ENCODE measurements at places on chromosomes 13 and 19. TPM values are rescaled to one million over a fixed set of nuclear protein-coding genes. Genes with fewer than 3 reads are reported as not detected.

Gene GFY
- total RNA-seq = not detected

Gene CD33
- total RNA-seq = 3.9 TPM

- H3K36me3 ChIP-seq = no peaks in the 10 kb centered on the region
- H3K27ac ChIP-seq = no peak overlapping the region
- DNase-seq = no peak
- H3K4me3 ChIP-seq = no peak overlapping the region
- no peaks in the 10 kb centered on the region for H3K4me1 ChIP-seq
Measured at GRCh38 chr13:79044415-79044814, 361.6 kb downstream of the RBM26 start.

GRCh38 chr13:45156565-45157361 lies 36.5 kb downstream of the GTF2F2 start:
- H3K4me3 ChIP-seq = no peak overlapping the region
- DNase-seq = no peak
- H3K27ac ChIP-seq = no peak overlapping the region
- H3K4me1 ChIP-seq = no peaks in the 10 kb centered on the region
- H3K36me3 ChIP-seq = peaks cover 43% of the 10 kb centered on the region

- peak overlapping the region; percentile 97 for H3K4me3 ChIP-seq
- H3K27me3 ChIP-seq = no peaks in the 10 kb centered on the region
- peak; percentile 42 for DNase-seq
- H3K36me3 ChIP-seq = peaks cover 26% of the 10 kb centered on the region
Measured at GRCh38 chr19:1206864-1207450, 1.4 kb downstream of the STK11 start.

Gene CCL25
- total RNA-seq = 7.4 TPM

Gene ARHGEF18
- total RNA-seq = 78.3 TPM

Gene ZNF285
- 2.2 TPM for total RNA-seq

Measured in activated CD4-positive, alpha-beta T cell treated with anti-CD3 and anti-CD28 coated beads, Interleukin-2, amount 10 ng/mL, durations not matched to agents 7 days and 5 days (primary cell).